ENCODE measurements at places on chromosomes 6 and 20.

- DNase-seq, result no peak
These were observed 27.9 kb upstream of the POPDC3 start for GRCh38 chr6:105207524-105208269.

DNA sequence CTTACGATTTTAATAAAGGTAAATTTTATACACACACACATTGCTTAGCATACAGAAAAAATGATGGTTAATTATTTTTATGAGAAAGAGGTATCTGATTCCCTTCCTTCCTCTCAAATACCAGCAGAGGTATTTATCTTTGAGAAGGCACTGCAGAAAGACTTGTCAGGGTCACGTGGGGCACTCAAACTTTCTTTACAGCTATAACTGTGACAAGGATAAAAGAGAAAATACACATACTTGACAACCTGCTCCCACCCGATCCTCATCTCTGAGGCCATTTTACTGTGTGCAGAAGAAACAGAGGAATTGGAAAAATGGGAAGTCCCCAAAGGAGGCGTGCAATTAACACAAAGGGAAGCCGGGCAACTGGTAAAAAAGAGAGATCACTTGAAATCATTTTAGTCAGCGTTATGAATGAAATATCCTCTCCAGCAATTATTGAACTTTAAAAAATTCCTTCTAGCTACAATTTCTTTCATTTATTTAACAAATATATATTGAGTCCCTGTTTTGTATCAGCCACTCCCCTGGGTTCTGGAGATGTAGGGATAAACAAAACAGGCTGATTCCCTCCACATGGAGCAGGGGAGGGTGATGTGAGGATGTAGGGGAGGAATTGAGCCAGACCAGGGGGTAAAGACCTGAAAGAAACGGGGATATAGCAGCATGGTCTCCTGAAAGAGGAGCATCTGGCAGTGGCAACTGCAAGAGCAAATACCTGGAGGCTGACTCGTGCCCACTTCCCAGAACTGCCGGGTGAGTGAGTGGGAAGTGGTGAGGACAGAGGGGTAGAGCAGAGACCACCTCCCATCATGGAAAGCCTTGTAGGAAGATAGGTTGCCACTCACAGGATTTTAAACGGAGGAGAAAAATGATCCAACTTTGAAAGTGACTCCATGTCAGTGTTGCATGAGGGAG lies 510.3 kb downstream of the KIF16B start:
- DNase-seq, result no peak

DNA sequence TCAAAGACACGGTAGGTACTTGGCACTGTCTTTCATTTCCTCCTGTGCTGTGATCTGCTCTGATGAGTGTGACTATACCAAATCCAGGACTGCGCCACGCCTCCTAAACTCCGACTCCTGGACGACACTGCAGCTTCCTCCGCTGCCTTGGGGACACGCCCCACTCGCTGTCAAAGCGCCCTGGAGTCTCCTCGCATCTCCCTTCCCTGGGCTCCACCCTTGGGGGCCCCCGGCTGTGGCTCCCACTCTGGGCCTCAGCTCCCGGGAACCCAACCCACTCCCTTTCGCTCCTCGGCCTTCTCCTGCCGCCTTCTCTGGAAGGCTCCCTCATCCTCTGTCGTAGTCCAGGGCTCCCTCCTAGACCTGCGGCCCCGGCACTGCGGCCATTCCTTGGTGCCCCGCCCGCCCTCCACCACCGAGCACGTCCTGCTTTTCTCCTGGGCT lies 61.2 kb downstream of the RSPH3 start:
- no peak for DNase-seq

GRCh38 chr6:154960299-154960843 lies 34.7 kb upstream of the TIAM2 start:
- no peak for DNase-seq

DNA sequence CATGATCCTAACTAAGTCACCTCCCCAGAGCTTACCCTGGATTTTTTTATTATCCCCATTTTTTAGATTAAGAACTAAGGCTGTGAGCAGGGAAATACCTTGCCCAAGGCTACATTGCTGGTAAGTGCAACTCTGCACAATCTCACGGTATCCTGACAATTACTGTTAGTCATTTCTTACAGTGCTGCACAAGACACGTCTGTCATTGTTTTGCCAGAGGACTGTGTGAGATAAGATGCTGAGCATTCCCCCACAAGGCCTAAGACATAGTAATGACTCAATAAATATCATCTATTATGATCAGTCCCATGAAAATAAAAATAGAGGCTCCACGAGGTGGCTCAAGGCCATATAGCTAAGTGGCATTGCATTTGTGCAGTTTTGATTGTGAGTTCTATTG lies 21.0 kb downstream of the PFDN4 start:
- DNase-seq, result no peak

- DNase-seq, result peak; percentile 75
These were observed 700 bp downstream of the GFOD1 start for GRCh38 chr6:13486679-13487121.

DNA sequence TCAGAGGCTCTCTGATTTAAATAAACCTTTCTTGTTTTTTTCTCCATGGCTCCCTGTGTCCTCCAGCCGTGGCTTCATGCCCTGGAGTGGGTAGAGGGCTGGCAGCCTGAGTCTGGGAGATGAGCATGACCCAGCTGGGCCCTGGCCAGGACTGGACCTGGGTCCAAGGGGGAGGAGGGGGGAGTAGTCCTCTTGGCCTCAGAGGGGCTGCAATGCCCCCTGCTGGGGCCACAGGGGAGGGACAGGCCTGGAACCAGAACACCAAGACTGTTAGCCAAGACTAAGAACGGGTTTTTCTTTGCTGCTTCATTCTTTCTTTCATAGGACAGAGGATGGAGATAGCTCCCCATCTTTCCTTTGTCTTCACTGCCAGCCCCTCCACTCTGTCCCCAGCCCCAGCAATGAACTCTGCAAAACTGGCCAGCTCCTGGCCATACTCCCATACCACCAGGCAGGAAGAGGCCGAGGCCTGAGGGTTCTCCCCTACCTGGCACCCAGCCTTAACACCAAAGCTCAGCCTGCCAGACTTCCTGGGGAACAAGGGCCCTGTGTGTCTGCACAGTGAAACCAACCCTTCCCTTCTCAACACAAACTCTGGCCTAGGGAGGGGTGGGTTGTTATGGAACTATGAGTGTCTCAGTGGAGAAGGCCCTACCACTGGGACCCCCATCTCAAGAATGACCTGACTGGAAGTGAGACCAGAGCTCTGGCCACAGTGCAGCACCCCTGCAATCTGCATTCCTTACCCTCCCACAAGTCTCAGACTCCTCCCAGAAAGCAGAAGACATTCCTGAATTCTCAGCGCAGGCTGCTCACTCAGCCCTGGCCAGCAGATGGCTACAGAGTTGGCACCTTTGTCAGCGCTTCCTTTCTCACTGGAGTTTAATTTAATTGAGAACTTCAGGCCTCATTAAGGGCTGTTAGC lies 11.0 kb downstream of the SLC29A1 start:
- DNase-seq, result no peak

GRCh38 chr6:46961232-46961631 lies 39.5 kb upstream of the ADGRF5 start:
- DNase-seq, result no peak

GRCh38 chr6:41697861-41698781 lies 37.3 kb downstream of the TFEB start:
- DNase-seq, result no peak

DNA sequence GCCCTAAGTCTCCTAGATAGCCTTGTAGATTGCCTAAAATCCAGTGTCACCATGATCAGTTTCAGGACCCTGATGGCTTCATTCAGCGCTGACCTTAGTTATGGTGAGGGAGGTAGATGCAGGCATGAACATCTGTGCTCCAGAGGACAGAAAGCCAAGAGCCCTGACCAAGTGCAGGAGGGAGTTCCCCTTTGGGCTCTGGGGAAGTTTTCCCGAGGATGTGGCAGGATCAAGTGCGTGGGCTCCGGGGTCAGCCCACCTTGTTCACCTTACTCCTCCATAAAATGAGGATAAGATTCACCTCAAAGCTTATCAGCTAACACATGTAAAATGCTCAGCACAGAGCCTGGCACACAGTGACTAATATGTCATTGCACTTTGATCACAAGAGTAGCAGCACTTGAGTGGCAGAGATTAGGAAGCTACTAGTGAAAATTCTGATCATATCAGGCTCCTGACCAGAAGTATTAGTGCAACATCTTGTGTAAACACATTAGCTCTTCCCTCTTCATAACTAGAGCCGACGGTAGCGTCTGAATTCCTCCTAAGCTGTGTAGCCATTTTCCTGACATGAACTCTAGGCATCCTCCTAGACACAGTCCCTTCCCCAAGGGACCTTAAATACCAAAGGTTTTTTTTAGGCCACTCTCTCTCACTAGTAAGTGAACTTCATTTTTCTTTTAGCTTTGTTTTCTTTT lies 125.2 kb downstream of the SULF2 start:
- DNase-seq, result no peak

DNA sequence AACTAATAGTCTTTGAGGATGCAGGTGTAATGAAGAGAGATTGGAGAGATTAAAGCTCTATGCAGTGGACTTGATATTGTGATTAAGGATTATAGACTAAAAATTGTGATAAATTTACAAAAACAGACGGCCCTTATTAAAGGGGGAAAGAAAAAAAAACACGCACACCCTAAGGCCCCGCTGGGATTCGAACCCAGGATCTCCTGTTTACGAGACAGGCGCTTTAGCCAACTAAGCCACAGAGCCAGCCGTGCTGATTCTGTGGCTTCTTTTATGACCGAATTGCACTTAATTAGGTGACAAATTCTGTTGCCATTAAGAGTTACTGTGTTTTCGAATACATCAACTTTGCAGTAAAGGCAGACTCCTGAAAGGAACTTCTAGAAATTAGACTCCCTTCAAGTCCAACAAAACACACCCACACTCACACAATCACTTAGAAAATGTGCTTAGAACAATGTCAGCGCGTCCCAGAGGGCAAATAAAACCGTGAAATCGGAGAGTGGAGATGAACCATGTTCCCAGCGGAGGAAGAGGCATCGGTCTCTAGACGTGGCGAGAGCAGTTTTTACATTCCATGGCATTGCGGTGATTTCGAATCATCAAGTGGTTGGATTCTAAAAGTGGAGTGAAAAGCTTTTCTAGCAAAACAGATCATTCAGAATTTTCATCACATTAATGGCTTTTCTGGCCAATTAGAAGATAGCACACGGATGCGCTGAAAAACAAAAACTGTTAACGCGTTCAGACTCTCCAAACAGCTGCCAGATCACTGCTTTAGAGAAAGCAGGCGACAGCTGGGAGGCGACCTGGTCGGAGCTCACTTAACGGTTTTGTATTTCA lies 122.6 kb downstream of the GPX5 start:
- DNase-seq, result peak; percentile 70

GRCh38 chr6:21149470-21149869 lies 444.1 kb upstream of the SOX4 start:
- DNase-seq, result no peak

GRCh38 chr6:11606332-11606731 lies 68.8 kb downstream of the TMEM170B start:
- no peak for DNase-seq

Data from stimulated activated CD4-positive, alpha-beta T cell treated with anti-CD3 and anti-CD28 coated beads, Interleukin-2, amount 100 ng/mL, for 24 hours (primary cell).